ENCODE measurements at places on chromosomes 2 and 18. TPM values are rescaled to one million over a fixed set of nuclear protein-coding genes. Genes with fewer than 3 reads are reported as not detected.

RTP5 gene
- total RNA-seq: not detected

NLRC4 gene
- not detected for total RNA-seq

SLC25A52 gene
- not detected for total RNA-seq

CREG2 gene
- not detected for total RNA-seq

SERPINB13 gene
- total RNA-seq: not detected

DNA sequence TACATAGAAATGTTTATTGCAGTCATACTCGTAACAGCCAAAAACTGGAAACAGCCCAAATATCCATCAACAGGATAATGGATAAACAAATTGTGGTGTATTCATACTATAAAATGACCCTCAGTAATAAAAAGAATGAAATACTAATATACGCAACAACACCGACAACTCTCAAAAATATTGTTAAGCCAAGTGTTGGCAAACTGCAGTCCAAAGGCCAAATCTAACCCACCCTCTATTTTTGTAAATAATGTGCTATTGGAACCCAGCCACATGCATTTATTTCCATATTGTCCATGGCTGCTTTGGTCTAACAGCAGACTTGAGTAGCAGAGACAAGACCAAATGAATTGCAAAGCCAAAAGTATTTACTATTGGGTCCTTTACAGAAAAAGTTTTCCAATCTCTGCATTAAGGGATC, 151.0 kb downstream of the MREG start:
- no peak overlapping the region for H3K27ac ChIP-seq
- no peaks in the 10 kb centered on the region for H3K27me3 ChIP-seq
- H3K36me3 ChIP-seq: peaks cover 3% of the 10 kb centered on the region
- H3K4me1 ChIP-seq: peaks cover 14% of the 10 kb centered on the region

DNA sequence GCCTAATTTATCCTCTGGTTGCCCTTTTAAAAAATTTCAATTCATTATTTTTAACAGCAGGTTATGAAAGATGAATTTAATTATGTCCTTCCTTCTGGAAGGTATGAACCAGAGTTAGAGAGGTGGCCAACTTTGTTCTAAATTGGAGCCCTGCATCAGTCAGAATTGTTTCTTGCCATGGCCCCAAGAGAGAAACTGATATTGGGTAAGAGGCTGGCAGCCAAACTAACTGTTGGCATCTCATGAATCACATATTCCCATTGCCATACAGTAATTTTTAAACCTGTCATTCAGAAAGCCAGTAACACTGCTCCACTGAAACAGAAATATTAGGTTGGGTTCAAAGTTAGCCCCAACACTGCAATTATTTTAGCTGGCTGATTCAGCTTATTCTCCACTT, 67.4 kb downstream of the SMAD2 start:
- H3K36me3 ChIP-seq: peaks cover 28% of the 10 kb centered on the region
- peaks cover 3% of the 10 kb centered on the region for H3K4me1 ChIP-seq
- no peaks in the 10 kb centered on the region for H3K27me3 ChIP-seq

- no peaks in the 10 kb centered on the region for H3K4me1 ChIP-seq
- DNase-seq: no peak
- no peak overlapping the region for H3K27ac ChIP-seq
- no peak overlapping the region for H3K4me3 ChIP-seq
Observed at GRCh38 chr2:23312996-23313606, 71.9 kb upstream of the KLHL29 start.

GRCh38 chr2:124805060-124805459, 780.0 kb downstream of the CNTNAP5 start:
- DNase-seq: no peak
- H3K4me1 ChIP-seq: peaks cover 4% of the 10 kb centered on the region
- no peak overlapping the region for H3K4me3 ChIP-seq
- no peak overlapping the region for H3K27ac ChIP-seq
- no peaks in the 10 kb centered on the region for H3K27me3 ChIP-seq

DNA sequence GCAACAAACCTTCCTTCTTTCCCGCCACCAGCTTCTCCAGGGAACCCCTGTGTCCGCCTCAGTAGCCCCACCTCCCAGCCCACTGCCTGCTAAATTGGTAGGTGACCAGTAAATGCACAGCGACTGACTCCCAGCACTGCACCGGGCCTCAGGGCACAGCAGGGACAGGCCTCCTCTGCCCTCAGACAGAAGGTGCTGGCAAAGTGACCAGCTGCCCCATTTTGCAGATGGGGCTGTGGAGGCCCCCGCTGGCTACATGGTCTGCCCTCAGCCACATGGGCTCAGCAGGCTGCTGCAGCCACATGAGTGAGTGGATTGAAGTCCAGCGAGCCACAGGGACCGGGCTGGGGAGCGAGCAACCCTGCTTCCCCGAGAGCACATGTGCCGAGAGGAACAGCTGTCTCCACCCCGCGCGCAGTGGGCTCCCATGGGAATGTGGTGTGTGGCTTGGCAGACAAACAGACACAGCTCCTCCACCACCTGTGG, 7.8 kb upstream of the NPPC start:
- no peak for DNase-seq
- no peak overlapping the region for H3K27ac ChIP-seq
- no peaks in the 10 kb centered on the region for H3K4me1 ChIP-seq
- H3K4me3 ChIP-seq: no peak overlapping the region
- H3K27me3 ChIP-seq: peaks cover 38% of the 10 kb centered on the region
